Tongue (tissue), 3 donors: ENCODE measurements at places on chromosomes 1 and 21.

- DNase-seq, result no peak
Observed at GRCh38 chr1:182041615-182042014, 19.9 kb downstream of the ZNF648 start.

DNA sequence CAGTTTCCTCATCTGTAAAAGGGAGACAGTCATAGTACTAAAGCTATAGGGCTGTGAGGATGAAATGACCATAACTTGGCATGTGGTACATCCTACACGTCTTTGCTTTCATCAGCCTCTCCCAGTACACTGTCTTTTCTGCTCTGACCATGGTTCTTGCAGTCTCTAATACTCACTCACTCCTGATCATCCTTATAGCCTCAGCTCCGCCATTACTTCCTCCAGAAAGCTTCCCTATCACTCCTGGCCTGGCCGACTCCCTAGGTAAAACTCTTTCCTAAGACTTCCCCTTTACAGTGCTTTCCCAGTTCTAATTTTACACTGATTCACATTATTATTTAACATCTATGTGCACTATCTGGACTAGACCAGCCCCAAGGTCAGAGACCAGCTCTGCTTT, 5.0 kb upstream of the MRPL24 start:
- no peak for DNase-seq

GRCh38 chr21:45309069-45309986, 21.6 kb upstream of the POFUT2 start:
- DNase-seq, result peak; percentile 62

GRCh38 chr1:233366575-233366974, 39.1 kb downstream of the MAP3K21 start:
- no peak for DNase-seq

- no peak for DNase-seq
Observed at GRCh38 chr1:158003406-158003800, 10.0 kb downstream of the KIRREL1 start.

- no peak for DNase-seq
Observed at GRCh38 chr1:166090244-166090643, 76.6 kb downstream of the FAM78B start.
